ENCODE measurements at places on chromosomes 3 and 15.

DNA sequence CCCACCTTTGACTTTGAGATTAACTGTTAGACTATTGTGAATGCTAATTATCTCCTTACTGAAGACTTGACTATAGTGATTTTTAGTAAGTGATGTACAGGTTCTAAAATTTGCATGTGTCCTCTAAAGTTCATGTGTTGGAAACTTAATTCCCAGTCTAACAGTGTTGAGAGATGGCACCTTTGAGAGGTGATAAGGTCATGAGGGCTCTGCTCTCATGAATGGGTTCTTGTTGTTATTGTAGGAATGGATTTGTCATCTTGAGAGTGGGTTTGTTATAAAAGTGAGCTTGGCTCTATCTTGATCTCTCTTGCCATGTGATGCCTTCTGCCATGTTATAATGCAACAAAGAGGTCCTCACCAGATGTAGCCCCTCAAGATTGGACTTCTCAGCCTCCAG, 18.9 kb upstream of the LMOD3 start:
- DNase-seq = no peak

DNA sequence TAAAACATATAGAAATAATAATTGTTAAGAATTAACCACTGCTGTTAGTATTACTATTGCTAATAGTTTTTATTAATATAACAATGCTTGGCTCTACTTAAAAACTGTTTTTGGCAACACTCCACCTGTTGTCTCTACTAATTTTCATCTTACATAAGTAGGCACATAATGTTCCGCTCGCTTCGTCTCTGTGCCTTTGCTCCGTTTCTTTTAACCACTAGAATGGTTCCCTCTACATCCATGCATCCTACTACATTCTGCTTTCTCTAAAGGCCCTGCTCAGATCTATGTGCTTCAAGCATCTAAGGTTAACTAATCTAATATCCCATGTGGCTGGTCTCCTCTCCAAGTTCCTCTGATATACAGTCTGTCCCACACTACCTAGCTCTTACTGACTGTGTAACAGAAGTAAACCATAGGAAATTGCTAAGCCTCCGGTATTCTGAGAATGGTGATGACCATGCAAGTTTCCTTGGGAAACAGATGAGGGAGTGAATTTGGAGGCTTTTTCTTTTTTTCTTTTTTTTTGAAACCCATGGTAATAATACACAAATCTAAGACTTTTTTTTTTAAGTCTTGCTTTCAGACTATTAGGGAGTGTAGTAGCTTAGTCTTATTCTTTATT, 138.3 kb downstream of the P3H2 start:
- no peak for DNase-seq

- no peak for DNase-seq
These were observed 846.3 kb upstream of the ARPP21 start for GRCh38 chr3:34793057-34793456.

DNA sequence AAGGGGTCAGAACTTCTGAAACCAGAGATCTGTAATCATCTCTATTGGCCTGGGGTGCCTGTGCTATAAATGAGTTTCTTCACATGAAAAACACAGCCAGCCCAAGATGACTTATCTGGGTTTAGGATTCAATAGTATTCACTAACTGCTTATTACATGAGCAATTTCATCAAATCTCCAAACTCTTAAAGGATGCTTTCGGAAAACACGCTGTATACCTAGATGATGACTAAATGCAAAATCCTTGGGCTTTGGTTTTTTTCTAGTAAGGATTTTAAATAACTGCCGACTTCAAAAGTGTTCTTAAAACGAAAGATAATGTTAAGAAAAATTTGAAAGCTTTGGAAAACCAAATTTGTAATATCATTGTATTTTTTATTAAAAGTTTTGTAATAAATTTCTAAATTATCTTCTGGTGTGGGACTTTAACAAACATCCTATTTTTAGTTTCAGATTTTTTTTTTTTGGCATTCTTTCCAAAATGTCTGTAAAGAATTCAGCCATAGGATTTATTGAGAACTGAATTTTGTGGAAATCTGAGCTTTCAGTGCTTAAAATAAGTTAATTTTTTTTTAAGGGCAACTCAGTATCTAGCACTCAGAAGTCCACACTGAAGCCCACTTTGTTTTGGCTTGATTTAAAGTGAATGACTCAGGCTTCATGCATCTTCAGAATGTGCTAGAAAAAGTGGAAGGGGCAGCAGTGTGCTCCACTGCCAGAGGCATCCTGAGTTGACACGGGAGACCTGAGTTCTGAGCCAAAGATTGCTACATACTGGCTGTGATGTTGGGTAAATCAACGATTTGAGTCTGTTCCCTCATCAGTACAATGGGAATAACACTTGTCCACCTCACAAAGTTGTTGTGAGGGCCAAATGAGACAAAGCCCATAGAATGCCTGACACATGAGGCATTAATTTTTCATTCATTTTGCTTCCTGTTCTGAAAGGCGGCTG, 18.7 kb downstream of the TMEM43 start:
- DNase-seq = no peak

DNA sequence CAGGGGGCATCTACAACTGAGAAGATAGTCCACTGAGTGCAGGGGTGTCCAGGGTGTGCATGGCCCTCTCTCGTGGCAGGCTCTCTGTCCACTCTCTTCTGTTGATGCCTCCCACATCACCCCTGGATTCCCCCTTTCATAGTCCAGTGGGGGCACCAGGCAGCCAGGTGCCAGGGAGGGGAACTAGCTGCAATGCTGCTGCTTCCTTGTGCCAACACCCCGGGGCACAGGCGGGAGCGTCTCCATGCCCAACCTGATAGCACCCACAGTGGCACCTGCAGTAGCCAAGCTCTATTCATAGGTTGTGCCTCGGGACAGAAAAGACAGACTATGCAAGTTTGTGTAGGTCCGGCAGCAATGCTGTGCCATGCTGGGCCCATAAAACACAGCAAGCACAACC, 11.7 kb downstream of the DUOX2 start:
- DNase-seq = no peak

GRCh38 chr15:90063770-90064247, 38.5 kb downstream of the IDH2 start:
- peak; percentile 27 for DNase-seq

- no peak for DNase-seq
These were observed 245.1 kb upstream of the TLE3 start for GRCh38 chr15:70342554-70343548.

DNA sequence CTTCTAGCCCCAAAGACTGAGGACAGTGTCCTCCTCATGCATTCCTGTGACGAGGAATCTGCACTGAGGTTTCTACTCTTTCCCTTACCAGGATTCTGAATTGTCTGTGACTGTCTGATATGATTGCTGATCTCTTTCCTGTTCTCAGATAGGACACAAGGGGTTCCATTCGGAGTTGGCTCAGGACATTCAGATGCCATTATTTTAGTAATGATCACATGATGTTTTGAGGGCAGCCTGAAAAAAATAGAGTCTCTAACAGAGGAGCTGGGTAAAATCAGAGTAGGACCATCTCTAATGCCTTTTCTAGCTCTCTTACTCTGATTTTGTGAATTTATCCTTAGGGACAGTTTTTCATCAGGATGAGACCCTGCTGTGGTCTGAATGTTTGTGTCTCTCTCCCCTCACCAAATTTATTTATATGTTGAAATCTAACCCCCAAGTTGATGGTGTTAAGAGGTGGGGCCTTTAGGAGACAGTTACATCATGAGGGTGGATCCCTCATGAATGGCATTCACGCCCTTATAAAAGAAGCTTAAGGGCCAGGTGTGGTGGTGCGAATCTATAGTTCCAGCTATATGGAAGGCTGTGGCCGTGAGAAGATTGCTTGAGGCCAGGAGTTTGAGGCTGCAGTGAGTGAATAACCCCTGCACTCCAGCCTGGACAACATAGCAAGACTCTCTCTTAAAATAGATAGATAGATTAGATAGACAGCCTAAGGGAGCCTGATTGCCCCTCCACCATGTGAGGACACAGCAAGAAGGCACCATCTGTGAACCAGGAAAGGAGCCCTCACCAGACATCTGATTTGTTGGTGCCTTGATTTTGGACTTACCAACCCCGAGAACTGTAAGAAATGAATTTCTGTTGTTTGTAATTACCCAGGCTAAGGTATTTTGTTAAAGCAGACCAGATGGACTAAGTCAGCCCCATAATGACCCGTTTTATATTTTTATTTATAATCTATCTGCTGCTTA, 24.4 kb downstream of the FNDC3B start:
- no peak for DNase-seq
